Stimulated activated CD8-positive, alpha-beta memory T cell treated with anti-CD3 and anti-CD28 coated beads, Interleukin-15, amount 100 ng/mL, for 1 hour (primary cell): ENCODE measurements at places on chromosomes 7 and 10.
A peak's percentile ranks its signal among the peaks of the same experiment; 100 is the strongest.

GRCh38 chr10:102167861-102168260, 15.7 kb downstream of the NOLC1 start:
- no peak for DNase-seq

DNA sequence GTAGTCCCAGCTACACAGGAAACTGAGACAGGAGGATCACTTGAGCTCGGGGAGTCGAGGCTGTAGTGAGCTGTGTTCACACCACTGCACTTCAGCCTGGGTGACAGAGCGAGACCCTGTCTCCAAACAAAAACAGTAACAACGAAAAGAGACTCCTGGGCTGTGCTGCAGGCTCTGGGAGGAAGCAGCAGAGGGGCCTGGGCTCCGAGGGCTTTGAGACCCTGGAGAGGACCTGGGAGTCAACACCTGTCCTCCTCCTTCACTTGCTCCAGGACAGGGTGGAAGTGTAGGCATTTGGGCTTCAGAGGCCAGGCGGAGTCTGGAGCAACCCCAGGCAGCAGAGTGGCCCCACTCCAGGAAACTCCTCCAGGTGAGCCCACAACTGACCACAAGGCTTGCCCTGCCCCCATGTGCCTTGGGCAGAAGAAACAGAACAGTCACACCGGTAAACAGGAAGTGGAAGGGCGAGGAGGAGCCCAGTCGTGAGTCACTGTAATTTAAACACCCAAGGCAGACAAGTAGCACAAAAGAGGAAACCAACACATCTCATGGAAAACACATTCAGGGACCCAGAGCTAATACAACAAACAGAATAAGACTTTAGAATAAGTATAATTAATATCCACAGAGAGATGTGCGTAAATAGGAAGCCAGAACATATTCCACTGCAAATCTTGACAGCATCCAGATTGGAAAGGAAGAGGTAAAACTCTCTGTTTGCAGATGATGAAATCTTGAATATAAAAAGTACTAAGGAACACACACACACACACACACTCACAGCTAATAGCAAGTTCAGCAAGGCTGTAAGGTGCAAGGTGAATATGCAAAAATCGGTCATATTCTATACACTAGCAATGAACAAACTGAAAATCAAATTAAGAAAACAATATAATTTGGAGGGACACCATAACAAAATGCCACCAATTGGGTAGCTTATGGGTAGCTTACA, 20.5 kb upstream of the RASGEF1A start:
- peak; percentile 16 for DNase-seq

GRCh38 chr10:71342573-71343391, 23.7 kb downstream of the SLC29A3 start:
- no peak for DNase-seq

DNA sequence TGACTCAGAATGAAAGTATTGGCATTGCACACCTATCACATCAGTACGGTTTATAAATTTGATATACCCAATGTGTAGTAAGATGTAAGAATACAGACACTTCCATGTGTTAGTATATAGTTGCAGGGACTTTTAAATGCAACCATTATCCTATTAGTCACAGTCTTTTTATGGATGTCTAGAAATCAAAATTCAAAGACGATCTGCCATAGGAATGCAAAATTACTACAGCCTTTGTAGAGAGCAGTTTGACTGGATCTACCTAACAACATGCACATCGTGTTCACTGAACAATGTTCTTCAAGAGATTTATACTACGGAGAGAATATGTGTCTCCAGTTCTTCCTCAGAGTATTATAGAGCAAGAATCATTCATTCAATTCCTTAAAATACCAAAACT, 317.3 kb upstream of the HGF start:
- DNase-seq = no peak

DNA sequence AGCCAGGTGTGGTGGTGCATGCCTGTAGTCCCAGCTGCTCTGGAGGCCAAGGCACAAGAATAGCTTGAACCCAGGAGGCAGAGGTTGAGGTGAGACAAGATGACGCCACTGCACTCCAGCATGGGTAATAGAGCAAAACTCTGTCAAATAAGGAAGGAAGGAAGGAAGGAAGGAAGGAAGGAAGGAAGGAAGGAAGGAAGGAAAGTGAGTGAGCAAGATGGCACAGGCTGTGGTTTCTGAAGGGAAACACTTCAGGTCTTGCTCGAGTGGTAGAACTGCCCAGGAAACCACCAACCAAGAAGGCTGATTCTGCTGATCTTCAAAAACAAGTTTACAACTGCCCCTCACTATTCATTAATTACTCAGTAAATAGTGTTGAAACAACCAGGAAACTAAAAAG, 45.2 kb downstream of the EZH2 start:
- no peak for DNase-seq

GRCh38 chr10:103787331-103787730, 68.0 kb downstream of the SH3PXD2A start:
- no peak for DNase-seq

DNA sequence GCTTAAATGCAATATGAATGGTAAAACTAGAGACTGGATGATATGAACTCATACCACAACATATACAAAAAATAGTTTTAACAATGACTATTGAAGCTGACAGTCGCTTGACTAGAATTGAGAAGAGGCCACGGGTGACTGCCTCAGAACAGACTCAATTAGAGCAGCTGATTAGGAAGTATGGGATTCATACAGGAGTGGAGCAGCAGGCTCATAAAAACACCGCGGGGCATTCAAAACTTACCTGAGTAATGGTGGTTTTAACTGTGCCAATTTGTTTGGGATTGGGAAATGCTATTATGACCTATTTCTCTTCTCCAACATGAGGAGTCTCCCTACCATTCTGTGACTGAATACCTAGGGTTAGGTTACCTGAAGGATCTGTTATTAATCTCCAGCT, 2.1 kb downstream of the CADPS2 start:
- DNase-seq = no peak

DNA sequence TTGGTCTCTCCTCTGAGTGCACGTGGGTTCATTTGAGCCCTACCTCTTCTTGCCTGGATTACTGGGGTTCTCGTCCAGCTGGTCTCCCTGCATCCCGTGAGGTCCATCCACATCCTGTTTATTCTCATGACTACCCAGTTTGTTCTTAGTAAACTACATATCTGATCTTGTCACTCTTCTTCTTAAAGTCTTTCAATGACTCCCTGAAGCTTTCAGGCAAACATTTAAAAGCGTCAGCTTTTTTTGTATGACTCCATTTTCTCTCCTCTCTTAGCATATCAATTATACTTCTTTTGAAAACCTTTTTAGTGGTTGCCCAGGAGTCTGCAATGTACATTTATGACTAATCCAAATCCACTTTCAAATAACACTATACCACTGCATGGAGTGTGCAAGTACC, 7.5 kb downstream of the SFXN2 start:
- DNase-seq = no peak

DNA sequence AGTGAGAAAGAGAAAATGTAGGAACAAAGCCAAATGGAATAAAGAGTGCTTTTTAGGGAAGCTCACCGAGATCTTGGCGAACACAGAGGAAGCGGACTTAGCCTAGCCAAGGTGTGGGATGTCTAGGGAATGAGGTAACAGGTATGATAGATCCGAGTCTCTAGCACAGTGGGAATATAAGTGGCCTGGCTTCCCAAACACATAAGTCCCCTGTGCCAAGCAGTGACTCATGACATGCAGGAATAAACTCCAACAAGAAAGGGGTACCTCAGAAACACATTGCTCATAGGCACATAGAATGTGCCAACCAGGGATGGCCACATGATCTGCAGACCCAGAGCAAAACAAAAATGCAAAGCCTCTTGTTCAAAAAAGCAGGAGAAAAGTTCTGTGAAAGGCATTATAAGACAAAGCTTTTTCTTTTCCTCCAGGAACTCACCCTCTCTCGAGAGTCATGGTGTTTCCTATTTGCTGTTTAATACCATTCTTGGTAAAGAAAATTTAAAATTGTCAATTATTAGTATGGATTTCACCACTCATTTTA, 542.5 kb downstream of the GATA3 start:
- no peak for DNase-seq

DNA sequence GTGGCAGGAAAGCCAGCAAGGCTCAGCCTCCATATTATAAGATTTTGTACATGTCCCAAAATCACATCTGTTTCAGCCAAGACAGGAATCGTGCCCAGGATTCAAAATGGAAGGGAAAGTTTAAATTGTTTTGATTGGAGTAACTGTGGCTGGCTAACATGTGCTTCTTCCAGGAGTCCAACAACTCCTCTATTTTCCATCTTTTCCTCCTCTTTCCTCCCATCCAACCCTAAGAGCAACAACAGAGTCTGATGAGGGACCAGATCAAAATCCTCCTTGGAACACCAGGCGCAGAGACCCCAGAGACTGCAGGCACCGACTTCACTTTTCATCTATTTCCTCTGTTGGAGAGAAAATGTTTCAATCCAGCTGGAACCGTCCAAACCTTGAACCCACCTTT, 36.0 kb upstream of the SVIL start:
- DNase-seq = no peak

- no peak for DNase-seq
Measured at GRCh38 chr7:151839451-151839921, 37.4 kb downstream of the PRKAG2 start.

DNA sequence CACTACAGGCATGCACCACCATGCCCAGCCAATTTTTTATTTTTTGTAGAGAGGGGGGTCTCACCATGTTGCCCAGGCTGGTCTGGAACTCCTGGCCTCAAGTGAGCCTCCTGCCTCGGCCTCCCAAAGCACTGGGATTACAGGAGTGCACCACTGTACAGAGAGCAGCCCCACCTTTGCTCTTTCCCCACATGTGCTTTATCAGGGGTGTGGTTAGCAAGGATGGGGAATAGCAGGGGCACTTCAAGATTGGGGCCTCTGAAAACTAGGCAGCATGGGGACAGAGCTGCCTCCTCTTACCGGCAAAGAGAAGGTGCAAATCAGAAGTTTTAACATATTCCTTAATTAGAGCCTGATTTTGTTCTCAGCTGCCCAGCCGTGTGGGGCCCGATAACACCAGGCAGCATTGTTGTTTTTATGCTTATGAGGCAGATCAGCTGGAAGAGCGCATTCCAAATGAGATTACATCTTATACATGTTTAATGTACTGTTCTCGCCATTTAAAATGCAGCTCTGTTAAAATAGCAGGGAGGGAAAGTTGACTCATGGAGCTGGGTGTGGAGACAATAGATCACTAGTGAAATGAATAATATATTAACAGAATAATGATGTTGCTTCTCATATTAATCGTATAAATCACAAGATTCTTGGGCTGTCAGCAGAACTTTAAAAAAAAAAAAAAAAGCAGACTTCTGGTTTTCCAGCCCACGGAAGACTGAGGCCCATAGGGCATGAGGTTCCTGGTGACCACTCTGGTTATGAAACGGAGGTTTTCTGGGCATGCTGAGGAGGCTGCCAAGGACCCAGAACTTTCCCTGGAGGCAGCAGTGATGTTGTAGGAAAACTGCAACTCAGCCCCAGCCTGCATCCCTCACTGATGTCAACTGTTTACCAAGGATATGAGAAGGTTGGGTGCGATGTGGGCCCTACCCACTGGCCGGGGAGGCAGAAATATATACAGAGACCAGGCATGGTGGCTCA, 62.5 kb downstream of the TMEM130 start:
- no peak for DNase-seq

DNA sequence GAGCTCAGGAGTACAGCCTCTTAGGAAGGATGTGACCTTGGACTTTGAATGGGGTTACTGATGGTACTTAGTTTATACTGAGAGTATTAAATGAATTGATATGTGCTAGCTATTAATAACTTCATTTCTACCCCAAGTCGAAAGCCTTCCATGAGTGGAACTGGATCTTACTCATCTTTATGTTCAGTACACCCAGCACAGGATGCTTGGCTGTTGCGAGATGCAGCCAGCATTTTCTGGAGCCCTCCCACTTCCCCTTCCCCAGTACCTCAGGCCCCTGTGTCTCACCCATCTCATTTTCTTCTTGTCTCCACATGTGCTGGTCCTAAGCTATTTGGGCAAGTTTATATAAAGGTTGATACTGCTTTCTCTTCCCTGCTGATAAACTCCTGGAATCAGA, 7.2 kb downstream of the UPP1 start:
- no peak for DNase-seq

DNA sequence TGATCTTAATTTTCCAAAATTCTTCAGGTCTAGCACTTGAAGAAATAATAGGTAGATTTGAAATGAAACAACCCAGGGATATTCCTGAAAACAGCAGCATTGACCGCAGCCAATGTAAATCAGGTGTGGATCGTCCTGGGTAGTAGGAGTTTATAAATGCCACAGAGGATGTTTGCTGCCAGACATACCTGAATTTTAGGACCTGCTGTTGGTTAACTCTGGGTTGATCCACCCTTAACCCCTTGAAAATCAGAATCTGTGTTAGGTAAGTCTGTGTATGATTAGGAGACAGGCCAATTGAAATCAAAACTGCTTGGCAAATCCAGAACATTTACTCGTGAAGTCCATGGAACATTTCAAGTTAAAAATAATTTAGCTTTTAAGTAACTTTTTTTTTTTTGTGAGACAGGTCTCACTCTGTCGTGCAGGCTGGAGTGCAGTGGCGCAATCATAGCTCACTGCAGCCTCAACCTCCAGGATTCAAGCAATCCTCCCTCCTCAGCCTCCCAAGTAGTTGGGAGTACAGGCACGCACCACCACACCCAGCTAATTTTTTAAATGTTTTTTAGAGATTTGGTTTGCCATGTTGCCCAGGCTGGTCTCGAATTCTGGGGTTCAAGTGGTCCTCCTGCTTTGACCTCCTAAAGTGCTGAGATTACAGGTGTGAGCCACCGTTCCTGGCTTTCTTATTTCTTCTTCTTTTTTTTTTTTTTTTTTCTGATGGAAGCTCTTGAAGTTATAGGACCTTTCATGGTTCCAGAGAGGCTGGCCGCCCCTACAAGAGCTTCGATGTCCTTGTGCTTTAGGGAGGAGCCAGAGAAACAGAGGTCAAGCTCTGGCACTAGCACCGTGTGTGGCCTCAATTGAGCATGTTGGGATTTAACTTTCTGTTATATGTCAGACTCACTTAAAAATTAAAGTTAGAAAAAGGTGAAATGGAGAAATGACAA, 2.0 kb downstream of the POR start:
- DNase-seq = no peak

GRCh38 chr7:100433592-100434296, 2.6 kb downstream of the PPP1R35 start:
- DNase-seq = no peak

DNA sequence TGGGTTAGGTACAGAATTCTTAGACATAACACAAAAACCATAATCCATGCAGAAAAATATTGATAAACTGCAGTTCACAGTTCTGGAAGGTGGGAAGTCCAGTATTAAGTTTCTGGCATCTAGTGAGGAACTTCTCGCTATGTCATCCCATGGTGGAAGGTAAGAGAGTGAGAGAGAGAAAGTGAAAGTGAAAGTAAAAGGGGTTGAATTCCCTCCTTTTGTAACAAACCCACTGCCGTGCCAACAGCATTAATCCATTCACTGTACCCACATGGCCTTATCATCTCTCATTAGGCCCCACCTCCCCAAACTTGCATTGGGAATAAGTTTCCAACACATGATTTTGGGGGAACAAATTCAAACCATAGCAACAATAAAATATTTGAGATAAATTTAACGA, 17.1 kb downstream of the ZNF485 start:
- no peak for DNase-seq

- DNase-seq = no peak
Measured at GRCh38 chr10:17212802-17213221, 11.3 kb upstream of the TRDMT1 start.
